ENCODE measurements at places on chromosomes 13 and 19. TPM values are rescaled to one million over a fixed set of nuclear protein-coding genes. Genes with fewer than 3 reads are reported as not detected.

The PDX1 gene
- total RNA-seq, result not detected

The ZNF525 gene
- 28.9 TPM for total RNA-seq

DNA sequence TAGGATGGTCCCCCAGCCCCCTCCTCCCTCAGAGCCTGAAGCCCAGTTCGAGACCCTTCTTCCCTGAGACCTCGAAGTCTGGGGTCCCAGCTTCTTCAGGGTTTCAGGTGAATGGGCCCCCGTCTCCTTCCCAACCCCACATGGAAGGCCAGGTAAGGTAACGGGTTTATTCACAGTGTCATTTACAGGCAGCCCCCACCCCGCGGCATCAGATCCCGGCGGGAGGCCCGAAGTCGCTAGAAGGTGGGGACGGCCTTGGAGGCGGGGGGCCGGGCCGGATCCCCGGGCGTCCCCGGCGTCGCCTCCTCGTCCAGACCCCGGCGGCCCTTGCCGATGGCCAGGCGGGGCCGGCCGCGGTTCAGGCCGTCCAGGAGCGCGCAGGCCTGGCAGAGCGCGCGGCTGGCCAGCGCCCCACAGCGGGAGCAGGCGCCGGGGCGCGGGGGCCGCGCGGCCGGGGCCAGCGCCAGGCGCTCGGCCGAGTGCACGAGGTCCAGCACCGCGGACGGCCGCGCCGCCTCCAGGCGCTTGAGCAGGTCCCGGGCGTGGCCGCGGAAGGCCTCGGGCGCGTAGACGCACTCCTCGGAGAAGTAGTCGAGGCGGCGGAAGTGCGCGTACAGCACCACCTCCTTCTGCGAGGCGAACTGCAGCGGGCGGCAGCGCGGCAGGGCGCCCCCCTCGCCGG is 9.7 kb downstream of the CTU1 start:
- no peak overlapping the region for H3K4me3 ChIP-seq
- DNase-seq, result no peak
- H3K36me3 ChIP-seq, result peaks cover 60% of the 10 kb centered on the region
- no peak overlapping the region for H3K27ac ChIP-seq
- H3K27me3 ChIP-seq, result no peaks in the 10 kb centered on the region

- peak; percentile 39 for DNase-seq
- peak overlapping the region; percentile 17 for H3K4me3 ChIP-seq
- H3K27ac ChIP-seq, result peak overlapping the region; percentile 42
- H3K4me1 ChIP-seq, result peaks cover 29% of the 10 kb centered on the region
These were observed 25.8 kb upstream of the MAP3K10 start for GRCh38 chr19:40165362-40165937.

DNA sequence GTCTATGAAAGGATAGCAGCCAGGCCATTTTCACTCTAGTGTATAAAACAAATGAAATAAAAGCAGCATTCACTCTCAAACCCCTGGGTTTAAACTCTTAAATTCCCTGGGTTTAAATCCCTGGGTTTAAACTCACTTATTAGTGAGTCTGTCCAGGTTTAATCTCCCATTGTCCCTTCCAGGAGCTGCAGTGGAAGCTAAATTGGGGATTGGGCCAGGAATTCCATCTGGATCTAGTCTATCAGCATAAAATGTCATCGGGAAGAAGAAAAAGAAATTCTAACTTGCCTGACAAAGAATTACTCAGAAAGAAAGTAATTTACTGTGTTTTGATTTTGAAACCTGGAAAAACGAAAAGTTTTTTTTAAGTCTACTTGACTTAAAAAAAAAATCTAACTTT is 54.8 kb downstream of the FRY start:
- H3K4me1 ChIP-seq, result no peaks in the 10 kb centered on the region
- peaks cover 4% of the 10 kb centered on the region for H3K36me3 ChIP-seq
- H3K4me3 ChIP-seq, result no peak overlapping the region
- DNase-seq, result no peak
- no peak overlapping the region for H3K27ac ChIP-seq

- no peak overlapping the region for H3K27ac ChIP-seq
- H3K36me3 ChIP-seq, result peaks cover 5% of the 10 kb centered on the region
- no peaks in the 10 kb centered on the region for H3K27me3 ChIP-seq
- no peak overlapping the region for H3K4me3 ChIP-seq
- H3K4me1 ChIP-seq, result peaks cover 83% of the 10 kb centered on the region
These were observed 22.8 kb downstream of the RFX1 start for GRCh38 chr19:13983213-13983889.

DNA sequence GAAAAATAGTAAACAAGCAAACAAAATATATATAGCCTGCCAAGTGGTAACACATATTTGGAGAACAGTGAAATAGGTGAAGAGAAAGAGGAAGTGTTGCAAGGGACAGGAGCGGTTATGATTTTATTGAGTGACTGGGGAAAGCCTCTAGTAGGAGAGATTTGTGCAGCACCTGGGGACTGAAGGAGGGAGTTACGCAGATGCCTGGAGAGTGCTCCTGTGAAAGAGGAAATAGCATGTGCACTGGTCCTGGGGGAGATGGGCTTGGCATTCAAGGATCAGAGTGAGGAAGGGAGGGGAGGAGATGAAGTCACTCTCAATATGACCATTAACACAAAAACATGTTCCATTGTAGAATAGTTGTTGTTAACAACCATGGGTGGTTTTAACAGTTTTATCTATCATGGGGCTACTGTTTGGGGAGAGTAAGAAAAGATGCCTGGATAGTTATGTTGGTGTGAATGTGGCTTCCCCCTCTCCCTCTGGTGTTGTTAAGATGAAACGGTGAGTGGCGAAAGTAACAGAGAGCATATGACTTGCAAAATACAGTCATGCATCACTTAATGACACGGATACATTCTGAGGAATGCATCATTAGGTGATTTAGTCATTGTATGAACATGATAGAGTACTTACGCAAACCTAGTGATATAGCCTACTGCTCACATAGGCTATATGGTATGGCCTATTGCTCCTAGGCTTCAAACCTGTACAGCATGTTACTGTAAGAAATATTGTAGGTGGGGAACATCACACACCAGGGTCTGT is 251.7 kb upstream of the ARGLU1 start:
- no peak overlapping the region for H3K4me3 ChIP-seq
- H3K27me3 ChIP-seq, result no peaks in the 10 kb centered on the region
- no peaks in the 10 kb centered on the region for H3K4me1 ChIP-seq
- H3K27ac ChIP-seq, result no peak overlapping the region
- no peaks in the 10 kb centered on the region for H3K36me3 ChIP-seq

The NLRP9 gene
- not detected for total RNA-seq

The KLK10 gene
- total RNA-seq, result not detected

GRCh38 chr13:104408733-104409132 is 1342.5 kb upstream of the SLC10A2 start:
- H3K27me3 ChIP-seq, result no peaks in the 10 kb centered on the region
- no peaks in the 10 kb centered on the region for H3K36me3 ChIP-seq
- no peak overlapping the region for H3K27ac ChIP-seq
- no peak overlapping the region for H3K4me3 ChIP-seq
- no peak for DNase-seq

DNA sequence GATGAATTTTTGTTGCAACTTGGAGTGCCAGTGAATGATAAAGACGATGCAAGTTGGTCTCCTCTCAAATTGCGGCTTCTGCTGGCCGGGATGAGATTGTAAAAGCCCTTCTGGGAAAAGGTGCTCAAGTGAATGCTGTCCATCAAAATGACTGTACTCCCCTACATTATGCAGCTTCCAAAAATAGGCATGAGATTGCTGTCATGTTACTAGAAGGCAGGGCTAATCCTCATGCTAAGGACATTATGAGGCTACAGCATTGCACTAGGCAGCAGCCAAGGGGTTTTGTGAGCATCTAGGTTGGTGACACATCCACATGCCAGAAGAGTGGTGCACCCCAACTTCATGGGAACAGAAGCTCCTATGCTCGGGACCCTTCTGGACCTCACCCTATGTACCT is 22.2 kb upstream of the KLF5 start:
- no peaks in the 10 kb centered on the region for H3K4me1 ChIP-seq
- no peaks in the 10 kb centered on the region for H3K27me3 ChIP-seq
- H3K4me3 ChIP-seq, result no peak overlapping the region
- no peak overlapping the region for H3K27ac ChIP-seq

DNA sequence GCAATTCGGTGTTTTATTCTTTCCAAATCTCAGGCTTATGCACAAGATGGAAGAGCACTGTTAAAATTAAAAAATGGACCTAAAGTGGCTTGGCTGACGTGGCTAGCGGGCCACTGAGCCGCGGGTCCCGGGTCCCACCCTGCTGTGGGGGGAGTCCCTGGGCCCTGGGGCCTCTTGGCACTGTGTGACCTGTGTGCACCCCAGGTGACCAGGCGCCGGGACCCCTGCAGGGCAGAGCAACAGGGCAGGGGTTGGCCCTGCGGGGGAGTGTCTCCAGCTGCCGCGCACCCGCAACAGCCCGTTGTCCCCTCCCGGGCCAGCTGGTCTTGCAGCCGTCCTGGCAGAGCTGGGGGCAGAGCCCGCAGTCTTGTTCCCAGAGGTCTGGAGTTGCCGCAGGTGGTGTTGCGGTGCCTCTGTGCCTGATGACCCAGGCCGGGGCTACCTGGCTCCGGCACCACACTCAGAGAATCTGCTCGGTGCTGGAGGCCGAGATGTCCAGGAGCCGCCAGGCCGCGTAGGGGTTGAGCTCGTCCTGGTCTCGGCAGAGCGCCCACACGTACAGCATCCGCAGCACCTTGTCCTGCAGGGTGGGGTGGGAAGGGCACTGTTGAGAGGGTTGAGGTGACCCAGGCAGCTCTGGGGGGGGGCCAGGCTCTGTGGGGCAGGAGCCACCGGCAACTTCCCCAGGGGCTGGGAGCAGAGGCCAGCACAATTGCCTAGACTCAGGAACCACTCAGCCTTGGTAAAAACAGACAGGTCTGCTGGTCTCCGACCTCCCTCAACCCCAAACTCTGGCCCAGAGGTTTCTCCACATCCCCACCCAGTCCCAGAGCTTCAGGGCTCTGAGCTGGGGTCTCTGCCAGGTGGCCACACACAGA is 1.0 kb upstream of the CTXN1 start:
- H3K4me1 ChIP-seq, result peaks cover 19% of the 10 kb centered on the region
- H3K27me3 ChIP-seq, result peaks cover 1% of the 10 kb centered on the region
- H3K4me3 ChIP-seq, result peak overlapping the region; percentile 70
- DNase-seq, result no peak

The SLC10A2 gene
- not detected for total RNA-seq

DNA sequence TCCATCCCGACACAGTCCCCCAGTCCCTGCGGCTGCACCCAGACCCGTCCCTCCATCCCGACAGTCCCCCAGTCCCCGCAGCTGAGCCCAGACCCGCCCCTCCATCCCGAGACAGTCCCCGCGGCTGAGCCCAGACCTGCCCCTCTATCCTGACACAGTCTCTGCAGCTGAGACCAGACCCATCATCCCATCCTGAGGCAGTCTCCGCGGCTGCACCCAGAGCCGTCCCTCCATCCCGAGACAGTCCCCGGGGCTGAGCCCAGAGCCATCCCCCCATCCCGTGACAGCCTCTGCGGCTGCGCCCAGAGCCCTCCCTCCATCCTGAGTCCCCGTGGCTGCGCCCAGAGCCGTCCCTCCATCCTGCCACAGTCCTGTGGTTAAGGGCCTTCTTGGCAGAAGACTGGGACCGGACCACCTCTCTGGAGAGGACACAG is 28.8 kb upstream of the TMEM255B start:
- H3K4me3 ChIP-seq, result no peak overlapping the region
- H3K36me3 ChIP-seq, result no peaks in the 10 kb centered on the region
- H3K27ac ChIP-seq, result no peak overlapping the region
- DNase-seq, result no peak
- H3K4me1 ChIP-seq, result peaks cover 9% of the 10 kb centered on the region

DNA sequence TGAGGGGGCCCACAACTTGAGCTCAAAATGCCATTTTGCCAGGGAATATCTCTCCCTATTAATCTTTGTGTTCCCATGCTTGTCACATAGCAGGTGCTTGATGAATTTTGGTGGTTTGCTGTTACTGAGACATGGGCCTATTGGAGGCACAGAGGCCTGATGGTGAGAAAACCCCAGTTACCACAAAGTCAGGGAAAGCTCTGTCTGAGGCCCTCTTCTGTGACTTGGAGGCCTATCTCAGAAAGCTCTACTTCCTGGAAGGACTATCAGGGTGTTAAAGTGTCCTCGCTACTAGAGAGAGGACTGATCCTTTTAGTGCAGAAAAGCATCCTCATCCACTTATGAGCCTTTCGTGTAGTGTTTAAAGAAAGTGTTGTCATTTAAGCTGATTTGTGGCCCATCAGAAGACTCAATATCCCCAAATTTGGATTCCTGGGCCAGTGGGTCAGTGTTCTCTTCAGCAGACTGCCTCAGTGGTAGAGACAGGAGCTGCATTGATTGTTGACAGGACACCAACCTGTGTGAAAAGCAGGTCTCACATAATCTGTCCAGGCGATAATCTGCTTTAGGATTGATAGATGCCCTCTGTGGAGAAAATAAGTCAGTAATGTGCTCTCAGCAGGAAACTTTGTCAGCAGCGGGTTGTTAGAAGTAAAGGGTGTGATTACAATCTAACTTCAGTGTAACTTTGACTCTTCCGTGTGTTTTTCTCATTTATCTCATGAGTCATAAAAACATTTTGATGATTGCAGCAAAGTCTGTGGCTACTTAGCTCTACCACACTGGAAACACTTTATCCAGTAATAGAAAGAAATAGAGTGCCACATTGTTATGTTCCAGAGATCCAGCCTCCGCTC is 121.0 kb downstream of the AKAP11 start:
- no peaks in the 10 kb centered on the region for H3K27me3 ChIP-seq
- DNase-seq, result no peak
- H3K4me3 ChIP-seq, result no peak overlapping the region
- H3K4me1 ChIP-seq, result peaks cover 33% of the 10 kb centered on the region

- H3K27me3 ChIP-seq, result no peaks in the 10 kb centered on the region
- H3K36me3 ChIP-seq, result peaks cover 1% of the 10 kb centered on the region
- H3K4me3 ChIP-seq, result no peak overlapping the region
These were observed 42.7 kb downstream of the BRD4 start for GRCh38 chr19:15289673-15290072.

The TPM4 gene
- total RNA-seq, result 257 TPM

The RB1 gene
- 61.1 TPM for total RNA-seq

DNA sequence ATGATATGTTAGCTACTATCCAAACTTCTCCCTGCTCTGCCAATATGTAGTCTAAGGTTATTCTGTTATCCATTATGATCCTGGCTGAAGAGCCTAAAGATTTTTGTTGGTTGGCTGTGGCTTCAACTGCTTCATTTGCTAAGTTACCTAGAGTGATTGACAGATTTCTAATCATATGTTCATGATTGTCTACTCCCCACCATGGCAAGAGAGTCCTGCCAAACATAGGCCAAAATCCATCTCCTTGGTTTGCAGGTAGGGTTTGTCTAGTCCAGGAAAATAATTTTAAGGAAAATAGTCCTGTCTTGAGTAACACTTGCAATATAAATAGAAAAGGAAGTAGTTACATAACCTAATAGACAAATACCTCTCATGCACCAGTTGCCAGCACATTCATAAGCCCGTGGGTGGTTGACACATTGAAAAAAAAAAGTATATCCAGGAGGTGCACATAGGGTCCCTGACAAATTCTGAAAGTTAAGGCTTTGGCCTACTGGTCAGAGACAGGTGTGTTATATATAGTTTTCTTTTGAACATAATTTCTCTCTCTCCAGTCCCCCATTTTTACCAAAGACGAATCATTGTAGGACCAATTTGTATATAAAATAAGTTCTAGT is 5.4 kb upstream of the CBY2 start:
- DNase-seq, result no peak
- H3K4me3 ChIP-seq, result no peak overlapping the region
- no peaks in the 10 kb centered on the region for H3K36me3 ChIP-seq
- no peak overlapping the region for H3K27ac ChIP-seq

The THAP8 gene
- 2.4 TPM for total RNA-seq

The GPC5 gene
- total RNA-seq, result 0.24 TPM

GRCh38 chr13:90375851-90376250 is 971.6 kb upstream of the MIR17HG start:
- DNase-seq, result no peak
- no peak overlapping the region for H3K4me3 ChIP-seq
- H3K27me3 ChIP-seq, result no peaks in the 10 kb centered on the region
- no peak overlapping the region for H3K27ac ChIP-seq

GRCh38 chr19:15463861-15464371 is 428 bp downstream of the RASAL3 start:
- H3K36me3 ChIP-seq, result peaks cover 37% of the 10 kb centered on the region
- peak; percentile 52 for DNase-seq
- H3K27me3 ChIP-seq, result peaks cover 5% of the 10 kb centered on the region
- peak overlapping the region; percentile 89 for H3K4me3 ChIP-seq
